ENCODE measurements at places on chromosomes 11 and 22.

- DNase-seq = no peak
Measured at GRCh38 chr11:75673977-75674582, 5.2 kb upstream of the MAP6 start.

GRCh38 chr11:96655474-96655873, 265.7 kb downstream of the JRKL start:
- no peak for DNase-seq

DNA sequence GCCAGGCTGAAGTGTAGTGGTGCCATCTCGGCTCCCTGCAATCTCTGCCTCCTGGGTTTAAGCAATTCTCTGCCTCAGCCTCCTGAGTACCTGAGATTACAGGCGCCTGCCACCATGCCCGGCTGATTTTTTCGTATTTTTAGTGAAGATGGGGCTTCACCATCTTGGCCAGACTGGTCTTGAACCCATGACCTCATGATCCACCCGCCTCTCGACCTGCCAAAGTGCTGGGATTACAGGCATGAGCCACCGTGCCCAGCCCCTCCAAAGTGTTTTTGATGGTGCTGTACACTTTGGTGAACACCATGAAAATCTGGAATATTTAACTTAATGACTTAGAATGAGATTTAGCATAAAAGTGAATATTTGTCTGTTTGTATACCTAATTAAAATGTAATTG, 5.6 kb downstream of the LUZP2 start:
- DNase-seq = no peak

DNA sequence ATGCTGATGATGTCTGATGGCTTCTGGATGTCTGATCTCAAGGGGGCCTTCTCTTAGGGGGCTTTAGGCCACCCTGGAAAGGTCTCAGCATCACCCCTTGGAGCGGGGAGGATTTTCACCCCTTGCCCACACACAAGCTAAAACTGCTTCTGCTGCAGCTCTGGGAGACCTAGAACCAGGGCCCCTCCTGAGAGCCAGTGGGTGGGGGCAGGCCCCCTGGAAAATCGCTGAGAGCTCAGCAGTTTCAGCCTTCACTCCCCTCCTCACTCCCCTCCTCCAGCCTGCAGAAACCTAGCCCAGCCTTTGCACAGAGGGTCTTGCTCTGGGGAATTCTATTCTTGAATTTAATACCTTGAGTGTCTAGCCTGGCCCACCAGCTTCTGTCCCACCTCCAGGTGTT, 17.2 kb downstream of the CD6 start:
- no peak for DNase-seq

DNA sequence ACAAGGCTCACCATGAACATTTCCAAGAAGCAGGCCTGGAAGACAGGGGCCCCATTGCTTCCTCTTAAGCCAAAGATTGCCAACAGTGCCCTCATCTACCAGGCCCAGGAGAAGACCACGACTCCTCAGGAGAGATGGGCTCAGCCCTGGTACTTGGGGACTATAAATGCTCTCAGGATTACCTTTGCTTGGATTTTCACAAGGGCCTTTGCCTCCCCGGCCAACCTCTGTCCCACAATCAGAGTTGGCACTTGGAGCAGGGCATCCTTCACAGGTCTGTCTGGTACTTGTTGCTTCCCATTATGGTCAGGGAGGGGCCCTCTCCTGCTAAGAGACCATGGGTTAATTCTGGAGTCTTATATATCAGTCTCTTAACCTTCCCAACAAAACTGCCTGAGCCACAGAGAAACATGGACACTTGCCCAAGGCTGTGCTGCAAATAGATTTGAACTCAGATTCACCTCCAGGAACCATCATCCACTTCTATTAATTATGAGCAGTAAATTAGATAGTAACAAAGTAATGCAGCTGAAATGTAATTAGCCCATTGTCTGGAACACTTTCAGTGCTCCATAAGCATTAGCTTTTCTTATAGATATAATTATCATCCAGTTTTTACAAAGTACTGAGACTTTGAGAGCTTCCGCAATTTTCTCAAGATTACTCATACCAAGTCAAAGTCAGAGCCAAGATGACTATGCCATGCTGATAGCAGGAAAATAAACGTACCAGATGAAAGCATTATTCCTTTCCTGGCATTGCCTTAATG, 33.5 kb downstream of the POU2AF3 start:
- no peak for DNase-seq

DNA sequence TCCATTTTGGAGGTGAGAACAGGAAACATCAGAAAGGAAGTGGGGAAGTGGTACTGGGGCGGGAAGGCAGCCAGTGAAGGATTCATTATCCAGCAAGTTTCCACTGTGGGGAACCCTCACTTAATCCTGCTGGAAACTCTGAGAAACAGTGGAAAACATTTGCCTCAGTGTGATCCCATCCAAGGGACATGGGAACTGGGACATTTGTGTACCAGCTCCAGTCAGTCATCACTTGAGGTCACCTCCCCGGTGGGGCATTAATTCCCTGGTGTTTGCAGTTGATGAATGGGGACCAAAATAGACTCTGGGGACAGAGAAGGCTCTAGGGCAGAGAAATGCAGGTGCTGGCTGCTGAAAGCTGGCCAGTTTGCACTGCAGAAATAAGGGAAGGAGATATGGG, 599.9 kb downstream of the BUD13 start:
- no peak for DNase-seq

DNA sequence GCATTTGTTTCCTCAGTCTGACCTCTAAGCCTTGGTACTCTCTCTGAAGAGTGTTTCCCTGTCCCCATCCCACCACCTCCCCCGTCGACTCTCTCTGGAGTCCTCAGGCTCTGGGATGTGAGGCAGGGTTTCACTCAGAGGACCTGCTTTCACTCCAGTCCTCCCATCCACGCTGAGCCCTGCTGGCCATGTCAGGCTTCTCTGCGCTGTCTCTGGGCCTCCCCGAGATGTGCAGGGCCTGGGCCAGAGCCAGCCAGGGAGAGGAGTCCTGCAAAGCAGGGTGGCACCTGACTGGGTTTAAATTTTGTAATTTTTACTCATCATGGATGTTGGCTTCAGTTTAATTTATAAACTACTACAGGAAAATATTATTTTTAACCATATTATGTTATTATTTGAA, 3.3 kb downstream of the SCGB2A2 start:
- no peak for DNase-seq

- DNase-seq = no peak
Measured at GRCh38 chr11:79263001-79263400, 177.8 kb downstream of the TENM4 start.

GRCh38 chr22:37328017-37328416, 45.7 kb downstream of the CYTH4 start:
- no peak for DNase-seq

DNA sequence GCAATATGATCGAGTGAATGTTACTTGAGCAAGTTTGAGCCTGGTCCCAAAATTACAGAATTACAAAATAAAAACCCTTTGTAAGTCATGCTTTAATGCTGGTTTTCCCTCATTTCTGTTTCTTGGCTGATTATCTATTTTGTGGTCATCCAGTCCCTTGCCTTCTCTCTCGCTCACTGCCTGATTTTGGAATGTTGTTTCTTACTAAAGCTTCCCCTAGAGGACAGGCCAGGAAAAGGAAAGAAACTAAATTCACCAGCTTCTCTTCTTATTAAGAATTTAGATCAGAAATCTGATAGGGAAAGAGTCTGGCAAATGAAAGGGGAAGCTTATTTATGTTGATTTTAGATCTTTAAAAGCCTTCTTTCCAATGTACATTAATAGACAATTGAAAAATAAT, 16.6 kb upstream of the BDNF start:
- DNase-seq = no peak

DNA sequence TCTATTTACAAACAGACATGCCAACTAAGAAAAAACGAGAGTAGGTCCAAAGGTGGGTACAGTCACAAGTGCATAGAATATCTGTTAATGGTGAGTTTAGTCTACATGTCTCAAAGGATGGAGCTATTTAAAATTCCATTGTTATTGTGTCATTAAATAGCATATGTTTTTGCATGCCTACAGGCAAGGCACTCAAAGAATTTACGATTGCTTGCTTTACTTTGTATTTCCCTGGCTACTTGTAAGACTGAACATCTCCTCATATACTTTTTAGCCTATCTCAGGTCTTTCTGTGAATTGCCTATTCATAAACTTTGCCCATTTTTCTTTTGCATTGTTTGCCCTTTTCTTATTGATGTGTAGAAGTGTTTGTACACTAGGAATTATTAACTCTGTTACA, 39.7 kb downstream of the DEUP1 start:
- DNase-seq = no peak

DNA sequence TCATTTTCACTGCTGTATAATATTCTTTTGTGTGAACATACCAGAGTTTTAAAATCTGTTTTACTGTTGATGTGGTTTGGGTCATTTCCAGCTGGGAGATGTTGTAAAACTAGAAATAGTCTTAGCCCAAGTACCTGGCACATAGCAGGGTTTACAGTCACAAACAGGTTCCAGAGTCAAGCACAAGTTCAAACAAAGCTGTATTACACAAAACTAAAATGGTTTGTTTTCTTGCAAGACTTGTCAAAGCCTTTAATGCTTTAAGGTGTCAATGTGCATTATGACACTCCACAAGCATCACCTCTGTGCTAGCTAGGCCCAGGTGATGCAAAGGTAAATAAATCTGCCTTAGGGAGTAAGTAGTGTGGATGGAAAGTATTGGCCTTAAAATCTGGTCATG, 379.1 kb downstream of the MN1 start:
- DNase-seq = no peak

- DNase-seq = no peak
Measured at GRCh38 chr22:46763051-46763705, 728 bp downstream of the TBC1D22A start.

- peak; percentile 39 for DNase-seq
Measured at GRCh38 chr11:46295312-46296058, 18.0 kb downstream of the CREB3L1 start.

DNA sequence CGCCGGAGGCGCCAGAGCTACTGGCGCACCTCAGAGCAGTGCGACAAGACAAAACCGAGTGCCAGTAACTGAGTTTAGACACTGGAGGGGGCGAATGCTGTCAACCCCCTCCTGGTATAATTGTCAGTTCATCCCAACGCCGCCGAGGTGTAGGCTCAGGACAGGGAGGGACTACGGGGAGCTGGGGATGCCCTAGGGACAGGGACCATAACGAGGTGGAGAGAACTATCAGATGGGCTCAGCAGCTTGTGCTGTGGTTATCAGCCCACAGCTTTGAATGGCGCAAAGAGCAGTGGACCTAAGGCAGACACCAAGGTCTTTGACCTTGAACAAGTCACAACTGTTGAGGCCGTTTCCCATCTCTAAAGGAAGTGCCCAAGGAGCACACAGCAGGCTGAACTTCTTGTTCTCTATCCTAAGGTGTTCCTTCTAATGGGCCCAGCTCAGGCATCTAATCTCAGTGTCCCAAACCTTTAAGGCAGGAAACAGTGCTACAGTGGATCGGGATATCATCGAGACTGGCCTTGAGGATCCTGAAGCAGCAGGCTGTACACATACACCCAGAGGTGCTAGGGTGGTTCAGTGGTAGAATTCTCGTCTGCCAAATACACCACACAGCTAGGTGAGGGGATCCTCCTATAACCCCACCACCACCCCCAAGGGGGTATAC, 958 bp upstream of the TUT1 start:
- no peak for DNase-seq

DNA sequence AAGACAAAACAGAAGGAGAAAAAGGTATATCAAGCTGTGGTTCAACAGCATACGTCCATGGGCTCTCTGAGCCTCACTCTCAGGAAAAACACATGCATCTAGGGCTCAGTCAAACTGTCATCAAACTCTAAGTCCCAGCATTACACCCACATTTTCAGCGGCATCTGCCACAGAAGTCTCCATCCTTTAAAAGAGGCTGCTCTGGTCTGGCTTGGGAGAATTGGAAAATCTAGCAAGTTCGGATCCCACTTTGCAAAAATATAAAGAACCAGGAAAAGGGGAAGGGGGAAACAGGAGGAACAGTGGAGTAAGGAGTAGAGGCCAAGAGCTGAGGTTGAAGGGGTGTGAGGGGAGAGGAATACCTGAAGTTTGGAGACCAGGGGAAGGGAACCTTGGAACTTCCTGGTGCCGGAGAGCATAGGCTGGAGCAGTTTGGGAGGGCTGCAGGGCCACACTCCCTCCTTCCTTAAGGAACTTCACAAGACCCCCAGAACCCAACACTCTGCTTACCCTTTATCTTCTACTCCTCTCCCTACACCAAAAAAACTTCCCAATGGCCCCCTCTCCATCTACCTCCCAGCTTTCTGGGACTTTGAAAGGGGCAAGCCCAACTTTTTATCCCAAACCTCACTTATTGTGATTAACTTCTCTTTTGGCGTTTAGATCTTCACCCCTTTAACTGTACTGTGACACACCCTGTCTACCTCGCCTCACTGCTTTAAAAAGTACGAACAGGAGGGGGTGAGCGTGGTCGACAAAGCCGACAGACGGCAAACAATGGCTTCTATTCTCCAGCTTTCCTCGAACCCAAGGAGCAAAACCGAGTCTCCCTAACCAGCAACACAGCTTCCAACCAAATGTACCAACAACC, 4.0 kb downstream of the PAX6 start:
- no peak for DNase-seq

- DNase-seq = no peak
Measured at GRCh38 chr22:22948651-22949571, 61.3 kb downstream of the IGLL5 start.

DNA sequence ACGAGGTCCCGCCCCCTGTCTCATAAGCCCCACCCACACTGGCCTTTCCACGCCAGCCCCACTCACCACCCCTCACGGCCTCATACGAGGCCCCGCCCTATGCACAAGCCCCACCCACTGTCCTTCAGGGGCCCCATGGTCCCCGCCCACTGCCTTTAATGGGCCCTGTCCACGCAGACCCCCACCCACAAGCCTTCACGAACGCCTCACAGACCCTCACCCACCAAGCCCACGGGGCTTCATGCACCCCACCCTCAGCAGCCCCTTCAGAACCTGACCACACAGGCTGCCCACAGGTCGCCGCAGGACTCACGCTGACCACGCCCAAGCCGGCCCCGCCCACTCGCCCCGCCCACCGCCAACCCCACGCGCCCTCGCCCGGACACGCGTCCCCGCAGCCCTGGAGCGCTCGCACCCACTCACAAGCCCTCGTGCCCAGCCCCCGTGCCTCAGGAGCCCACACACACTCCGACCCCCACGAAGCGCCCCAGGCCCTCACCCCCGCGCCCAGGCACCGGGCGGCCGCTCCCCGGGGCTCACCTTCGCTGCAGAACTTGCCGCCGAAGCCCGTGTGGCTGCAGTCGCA, 10.5 kb downstream of the NRXN2 start:
- no peak for DNase-seq

DNA sequence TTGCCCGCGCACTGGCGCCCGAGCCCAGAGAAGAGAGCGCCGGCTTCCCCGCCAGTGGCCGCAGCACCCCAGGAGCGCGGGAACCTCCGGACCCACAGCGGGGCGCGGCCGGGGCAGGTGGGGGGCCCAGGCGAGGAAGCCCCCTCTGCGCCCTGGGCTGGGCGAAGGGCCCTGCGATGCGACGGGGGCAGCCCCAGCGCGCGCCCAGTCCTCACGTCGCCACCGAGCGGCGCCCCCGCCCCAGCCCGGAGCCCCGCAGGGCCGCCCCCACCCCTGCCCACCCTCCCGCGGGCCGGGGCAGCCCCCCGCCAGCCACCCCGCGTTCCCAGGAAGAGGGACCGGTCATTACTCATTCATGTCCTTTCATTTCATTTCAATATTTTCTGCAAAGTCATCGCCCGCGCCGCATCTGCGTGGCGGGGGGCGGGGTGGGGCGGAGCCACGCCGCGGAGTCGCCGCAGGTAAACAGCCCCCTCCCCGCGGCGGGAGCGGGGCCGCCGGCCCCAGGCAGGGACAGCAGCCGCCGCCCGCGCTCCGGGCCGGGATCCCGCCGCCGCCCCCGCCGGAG, 673 bp upstream of the PANX2 start:
- no peak for DNase-seq

- DNase-seq = no peak
Measured at GRCh38 chr11:63670096-63670432, 1.1 kb downstream of the ATL3 start.
